ENCODE measurements at places on chromosomes 1 and 21.

- DNase-seq, result no peak
These were observed at the start of gene TMEM51 for GRCh38 chr1:15153184-15153841. Gene TMEM51 (plus strand): TSS chr1:15153747. CDS start chr1:15215088, 61,341 bp downstream.

DNA sequence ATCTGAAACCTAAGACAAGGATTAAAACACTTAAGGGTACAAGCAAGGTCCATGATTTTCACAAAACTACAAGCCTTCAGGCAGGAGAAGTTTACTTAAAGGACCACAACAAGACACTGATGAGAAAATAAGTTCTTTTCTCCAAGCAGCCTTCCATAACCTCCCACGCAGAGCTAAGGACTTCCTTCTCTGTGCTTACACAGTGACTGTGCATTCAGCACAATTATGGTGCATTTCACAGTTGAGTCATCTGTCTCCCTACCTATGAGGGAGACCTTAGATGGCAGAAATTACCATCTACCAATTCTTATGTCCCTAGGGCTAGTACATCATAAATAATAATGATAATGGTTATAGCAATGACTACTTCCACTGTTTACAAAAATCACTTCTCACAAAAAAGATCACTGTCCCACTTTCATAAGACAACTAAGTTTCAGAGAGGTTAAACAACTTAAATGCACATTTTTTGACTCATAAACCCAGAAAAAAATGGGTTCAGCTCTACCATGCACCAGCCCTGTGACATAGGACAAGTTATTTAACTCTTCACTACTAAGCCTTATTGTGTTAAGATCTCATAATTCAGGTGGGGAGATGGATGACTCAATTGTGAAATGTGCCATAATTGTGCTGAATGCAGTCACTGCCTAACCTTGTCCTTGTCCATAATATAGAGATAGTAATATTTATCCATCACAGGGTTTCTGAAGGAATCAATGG, 45.3 kb downstream of the TARBP1 start:
- peak; percentile 24 for DNase-seq

- no peak for DNase-seq
These were observed 76.9 kb upstream of the CCDC190 start for GRCh38 chr1:162937716-162938395.

- DNase-seq, result no peak
These were observed 113.8 kb downstream of the DPYD start for GRCh38 chr1:97806996-97807520.

GRCh38 chr1:94683886-94684285, 136.3 kb upstream of the SLC44A3 start:
- no peak for DNase-seq

DNA sequence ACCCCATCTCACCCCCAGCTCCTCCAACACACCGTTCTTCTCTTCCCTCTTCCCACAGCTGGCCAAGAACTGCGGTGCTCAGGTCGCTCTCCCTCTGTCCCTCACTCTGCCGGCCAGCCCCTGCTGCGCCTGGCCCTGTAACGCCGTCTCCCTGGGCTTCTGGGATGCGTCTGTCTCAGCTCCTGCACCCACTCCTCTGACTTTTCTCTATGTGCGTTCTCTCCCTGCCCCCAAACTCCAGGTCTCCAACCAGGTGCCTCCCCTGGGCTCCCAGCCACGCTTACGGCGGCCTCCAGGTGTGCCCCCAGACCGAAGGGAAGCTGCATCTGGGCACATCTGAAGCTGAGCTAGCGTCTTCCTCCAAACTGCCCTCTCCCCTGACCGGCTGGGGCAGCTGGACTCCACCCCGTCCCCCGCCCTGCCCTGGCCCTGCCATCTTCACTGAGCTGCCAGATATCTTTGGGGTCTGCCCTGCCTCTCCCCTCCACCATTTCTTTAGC, 2.6 kb downstream of the KRTAP10-12 start:
- no peak for DNase-seq

GRCh38 chr1:107464827-107465226, 324.0 kb downstream of the NTNG1 start:
- DNase-seq, result peak; percentile 16

GRCh38 chr21:34923202-34923601, 125.9 kb downstream of the RUNX1 start:
- no peak for DNase-seq

- DNase-seq, result no peak
These were observed 3.0 kb downstream of the ADPRS start for GRCh38 chr1:36091698-36092097.

DNA sequence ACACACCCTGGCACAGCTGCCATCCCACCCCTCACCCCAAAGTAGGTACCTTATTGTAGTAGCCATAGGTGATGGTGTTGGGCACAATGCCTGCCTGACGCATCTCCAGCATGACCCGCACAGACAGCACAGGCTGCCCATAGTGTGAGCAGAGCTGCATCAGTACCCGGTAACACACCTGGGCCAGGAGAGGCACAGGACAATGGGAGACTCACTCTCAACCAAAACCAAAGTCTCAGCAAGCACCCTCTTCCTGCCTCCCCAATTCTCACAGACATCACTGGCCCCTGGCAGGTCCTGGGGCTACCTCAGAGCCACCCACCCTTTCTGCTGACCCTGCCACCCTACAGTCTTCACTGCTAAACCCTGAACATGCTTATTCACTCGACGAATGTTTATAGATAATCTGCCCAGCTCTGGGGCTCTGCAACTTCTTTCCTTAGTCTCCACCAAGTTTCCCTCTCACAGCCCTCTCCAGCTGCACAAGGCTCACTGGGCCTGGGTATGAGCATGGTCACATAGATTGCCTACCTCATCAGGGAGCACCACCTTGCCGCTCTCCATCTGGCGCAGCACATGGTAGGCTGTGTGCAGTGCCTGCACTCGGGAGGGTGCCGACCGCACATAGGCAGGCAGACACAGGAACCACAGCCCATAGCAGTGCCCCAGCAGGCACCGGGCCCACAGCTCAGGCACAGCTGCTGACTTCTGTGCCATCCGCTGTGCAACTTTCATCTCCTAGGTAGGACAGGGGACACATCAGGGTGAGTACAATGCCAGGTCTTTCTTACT, 10.3 kb downstream of the DENND4B start:
- no peak for DNase-seq

- DNase-seq, result no peak
These were observed 152.7 kb downstream of the URB2 start for GRCh38 chr1:229778794-229779193.

GRCh38 chr1:16118706-16119105, 37.2 kb downstream of the EPHA2 start:
- DNase-seq, result no peak

DNA sequence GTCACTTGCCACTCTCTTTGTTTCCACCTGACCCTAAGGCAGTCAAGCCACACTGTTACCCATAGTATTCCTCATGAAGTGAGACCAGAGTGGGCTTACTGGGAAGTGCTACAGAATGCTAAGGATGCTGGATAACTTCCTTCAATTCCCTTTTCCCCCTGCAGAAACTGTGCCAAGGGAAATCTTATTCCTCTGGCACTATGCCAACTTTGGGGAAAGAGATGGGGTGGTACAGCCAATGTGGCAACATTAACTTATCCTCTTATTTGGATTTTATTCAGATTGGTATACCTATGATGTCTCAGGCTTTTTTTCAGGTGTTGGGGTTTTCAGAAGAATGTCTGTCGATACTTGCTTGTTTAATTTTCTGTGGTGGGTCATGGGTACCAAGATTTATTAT, 599.4 kb upstream of the PBX1 start:
- no peak for DNase-seq

- DNase-seq, result no peak
These were observed 56.9 kb downstream of the ENAH start for GRCh38 chr1:225595974-225596551.

GRCh38 chr1:64495878-64496277, 25.9 kb downstream of the CACHD1 start:
- DNase-seq, result no peak

DNA sequence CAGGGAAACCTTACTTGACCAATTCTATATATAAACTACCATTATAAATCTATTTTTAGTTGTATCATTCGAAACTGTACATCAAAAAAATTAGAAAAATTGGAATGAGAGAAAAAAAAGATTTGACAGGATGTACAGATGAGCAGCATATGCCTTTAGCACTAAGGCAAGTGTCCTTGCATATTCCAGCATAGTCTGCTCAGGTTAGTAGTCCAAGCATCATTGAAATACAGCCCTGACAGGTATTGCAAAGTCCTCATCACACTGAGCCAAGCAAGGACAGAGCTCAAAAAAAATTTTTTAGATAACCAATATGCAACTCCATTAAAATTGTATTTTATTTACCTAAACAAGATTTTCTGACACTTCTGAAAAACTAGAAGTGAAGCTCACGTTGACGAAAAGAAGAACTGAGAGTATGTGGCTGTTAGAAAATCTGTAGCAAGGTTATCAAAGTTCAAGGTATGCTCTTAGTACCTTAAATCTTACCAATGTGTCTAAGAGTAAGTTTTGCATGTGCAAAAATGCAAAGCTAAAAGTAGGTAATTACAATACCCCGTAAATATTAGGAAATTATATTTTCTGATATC, 465.6 kb upstream of the ADGRL4 start:
- DNase-seq, result peak; percentile 56

GRCh38 chr21:34885626-34886239, 163.4 kb downstream of the RUNX1 start:
- no peak for DNase-seq

GRCh38 chr1:60044881-60045280, 28.7 kb downstream of the C1orf87 start:
- no peak for DNase-seq

GRCh38 chr1:30732277-30732996, 9.1 kb upstream of the MATN1 start:
- peak; percentile 69 for DNase-seq

DNA sequence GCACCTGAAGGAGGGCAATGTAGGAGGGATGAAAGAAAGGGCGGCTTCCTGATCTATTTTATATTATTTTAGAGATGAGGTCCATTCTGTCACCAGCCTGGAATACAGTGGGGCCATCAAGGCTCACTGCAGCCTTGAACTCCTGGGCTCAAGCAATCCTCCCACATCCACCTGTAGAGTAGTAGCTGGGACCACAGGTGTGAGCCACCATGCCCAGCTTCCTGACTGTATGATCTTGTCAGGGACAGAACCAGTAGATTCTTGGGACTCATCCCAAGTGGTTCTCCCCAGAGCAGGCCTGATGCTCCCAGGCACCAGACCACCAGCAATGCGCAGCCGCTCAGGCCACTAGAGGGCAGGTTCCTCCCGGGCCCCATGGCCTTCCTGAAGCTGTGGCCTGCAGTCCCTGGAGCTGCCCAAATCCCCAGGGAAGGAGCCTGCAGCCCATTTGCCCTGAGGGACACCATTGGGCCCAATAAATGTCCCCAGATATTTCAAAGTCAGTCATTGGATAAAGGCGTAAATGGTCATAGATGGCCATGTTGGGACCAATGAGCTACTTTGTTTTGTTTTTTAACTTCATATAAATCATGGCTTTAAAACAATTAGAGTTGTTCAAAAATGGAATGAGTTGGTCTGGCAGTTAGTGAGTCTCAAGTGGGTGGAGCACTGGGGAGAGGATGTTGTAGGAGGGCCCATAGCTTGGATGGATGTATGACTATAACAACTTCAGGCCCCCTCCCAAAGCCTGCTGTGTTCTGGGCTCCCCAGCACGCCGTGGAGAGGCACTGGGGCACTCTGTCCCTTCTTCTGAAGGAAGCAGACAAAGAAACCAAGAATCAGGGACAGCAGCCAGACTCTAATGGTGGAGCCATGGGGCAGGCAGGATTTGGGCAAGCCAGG, 44.7 kb upstream of the GOLT1A start:
- peak; percentile 26 for DNase-seq

- DNase-seq, result no peak
These were observed 1.2 kb downstream of the NEGR1 start for GRCh38 chr1:72281144-72281543.

- no peak for DNase-seq
These were observed 996 bp downstream of the CNIH4 start for GRCh38 chr1:224357626-224358124.

DNA sequence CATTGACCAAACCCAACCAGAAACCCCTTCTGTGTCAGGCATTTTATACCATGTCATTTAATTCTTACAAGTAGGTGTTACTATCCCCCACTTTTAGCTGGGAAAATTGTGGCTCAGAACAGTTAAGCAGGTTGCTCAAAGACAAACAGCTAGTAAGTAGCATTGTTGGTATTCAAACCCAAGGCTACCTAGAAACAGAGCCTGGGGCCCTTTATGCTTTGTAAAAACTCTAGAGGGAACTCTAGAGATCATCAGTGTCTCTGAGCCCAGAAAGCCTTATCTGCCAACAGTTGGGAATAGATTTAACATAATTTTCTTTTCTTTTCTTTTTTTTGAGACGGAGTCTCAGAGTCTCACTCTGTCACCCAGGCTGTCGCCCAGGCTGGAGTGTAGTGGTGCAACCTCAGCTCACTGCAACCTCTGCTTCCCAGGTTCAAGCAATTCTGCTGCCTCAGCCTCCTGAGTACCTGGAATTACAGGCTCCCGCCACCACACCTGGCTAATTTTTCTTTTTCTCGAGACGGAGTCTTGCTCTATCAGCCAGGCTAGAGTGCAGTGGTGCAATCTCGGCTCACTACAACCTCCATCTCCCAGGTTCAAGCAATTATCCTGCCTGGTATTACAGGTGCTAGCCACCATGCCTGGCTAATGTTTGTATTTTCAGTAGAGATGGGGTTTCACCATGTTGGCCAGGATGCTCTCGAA, 48.5 kb upstream of the OSBPL9 start:
- DNase-seq, result no peak

DNA sequence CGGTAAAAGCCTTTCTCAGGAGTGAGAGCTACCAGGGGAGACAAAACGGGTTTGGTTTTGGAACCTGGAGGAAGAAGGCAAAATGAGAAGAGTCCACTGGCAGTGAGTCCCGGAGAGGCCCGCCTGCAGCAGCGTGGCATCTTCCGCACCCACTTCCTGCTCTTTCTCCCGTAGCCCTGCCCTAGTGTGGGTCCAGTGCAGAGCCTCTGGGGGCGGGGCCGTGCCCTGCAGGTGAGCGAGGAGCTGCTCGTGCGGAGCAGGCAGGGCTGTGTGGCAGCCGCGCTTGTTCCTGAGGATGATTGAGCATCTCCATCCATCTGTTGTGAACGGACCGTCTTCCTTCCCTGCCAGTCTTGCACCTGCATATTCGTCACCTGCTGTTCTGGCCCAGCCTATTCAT, 66.5 kb downstream of the PEX14 start:
- no peak for DNase-seq

GRCh38 chr1:180609643-180610555, 21.9 kb upstream of the XPR1 start:
- no peak for DNase-seq

DNA sequence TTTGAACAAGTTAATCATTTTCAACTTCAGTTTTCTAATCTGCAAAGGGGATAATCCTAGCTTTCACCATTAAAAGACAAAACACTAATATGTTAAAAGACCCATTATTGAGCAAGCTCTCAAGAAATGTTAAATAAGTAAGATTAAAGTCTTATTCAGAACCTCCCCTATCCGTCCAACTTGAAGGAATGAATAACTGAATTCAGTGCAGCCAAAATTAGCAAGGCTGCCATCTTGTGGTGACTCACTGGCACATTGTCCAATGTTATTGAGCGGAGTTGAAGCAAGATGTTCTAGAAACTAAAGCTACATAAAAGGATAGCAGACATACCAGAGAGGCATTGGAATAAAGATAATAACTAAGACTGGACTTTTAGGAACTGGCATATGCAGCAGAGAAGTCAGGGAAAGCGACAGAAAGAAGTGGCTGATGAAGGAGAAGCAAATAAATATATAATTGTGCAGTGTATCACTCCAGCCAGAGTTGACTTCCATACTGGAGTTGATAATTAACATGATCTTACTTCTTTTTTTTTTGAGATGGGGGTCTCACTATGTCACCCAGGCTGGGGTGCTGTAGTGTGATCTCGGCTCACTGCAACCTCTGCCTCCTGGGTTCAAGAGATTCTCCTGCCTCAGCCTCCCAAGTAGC, 8.2 kb upstream of the CAP1 start:
- DNase-seq, result peak; percentile 82

- DNase-seq, result peak; percentile 39
These were observed 645 bp downstream of the ATP6V0B start for GRCh38 chr1:43975249-43975961.

All from GM12865 (cell line).